Lung microvascular endothelial cell (primary cell): ENCODE measurements at places on chromosomes 12 and 14. TPM values are rescaled to one million over a fixed set of nuclear protein-coding genes. Genes with fewer than 3 reads are reported as not detected.

Gene LARP4
- 29.6 and 40.9 TPM in 2 replicates for total RNA-seq

GRCh38 chr14:42192738-42193653 lies 586.3 kb downstream of the LRFN5 start:
- peak; percentile 7 for DNase-seq

DNA sequence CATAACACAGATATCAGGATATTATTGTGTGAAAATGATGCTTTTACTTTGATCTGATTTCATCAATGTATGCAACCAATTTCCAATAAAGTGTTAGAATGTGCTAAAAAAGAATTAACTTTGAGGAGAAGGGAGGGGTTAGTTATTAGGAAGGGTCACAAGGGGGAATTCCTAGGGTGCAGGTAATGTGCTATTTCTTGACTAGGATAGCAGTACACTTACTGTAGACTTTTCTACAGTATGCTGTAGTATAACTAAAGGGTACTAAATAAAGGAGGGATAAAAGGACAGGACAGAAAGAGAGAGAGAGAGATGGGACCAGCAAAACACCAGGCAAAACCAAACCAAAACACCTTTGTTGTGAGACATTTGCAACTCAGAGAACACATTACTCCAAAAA lies 121.4 kb upstream of the RAP1B start:
- no peak for DNase-seq

DNA sequence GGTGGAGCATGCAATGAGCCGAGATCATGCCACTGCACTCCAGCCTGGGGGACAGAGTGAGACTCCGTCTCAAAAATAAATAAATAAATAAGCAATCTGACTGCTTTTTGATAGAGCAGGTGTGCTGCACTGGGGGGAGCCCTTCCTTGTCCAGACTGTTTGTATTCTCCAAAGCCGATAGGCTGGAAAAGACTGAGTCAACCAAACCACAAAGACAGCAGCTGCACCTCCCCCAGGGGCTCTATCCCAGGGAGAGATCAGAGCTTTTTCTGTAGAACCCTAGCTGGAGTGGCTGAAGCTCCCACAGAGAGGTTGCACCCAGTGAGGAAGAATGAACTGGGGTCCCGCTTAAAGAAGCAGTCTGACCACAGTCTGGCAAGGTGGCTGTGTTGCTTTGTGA lies 45.8 kb upstream of the LALBA start:
- DNase-seq = no peak

DNA sequence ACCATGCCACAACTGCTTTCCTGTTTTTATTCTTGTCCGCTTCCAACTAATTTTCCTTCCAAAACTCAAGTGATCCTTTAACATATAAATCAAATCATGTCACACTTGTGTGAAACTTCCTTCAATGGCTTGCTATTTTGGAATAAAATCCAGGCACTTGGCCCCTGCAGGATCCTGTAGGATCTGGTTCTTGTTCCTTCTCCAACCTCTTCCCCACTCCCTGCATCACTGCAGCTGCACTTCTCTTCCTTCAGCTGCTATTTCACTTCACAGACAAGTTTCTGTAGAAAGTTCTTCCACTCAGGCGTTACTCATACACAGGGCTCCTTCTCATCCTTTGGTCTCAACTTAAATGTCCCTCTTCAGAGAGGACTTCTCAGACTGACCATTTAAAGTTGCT lies 239.7 kb upstream of the BTG1 start:
- no peak for DNase-seq

DNA sequence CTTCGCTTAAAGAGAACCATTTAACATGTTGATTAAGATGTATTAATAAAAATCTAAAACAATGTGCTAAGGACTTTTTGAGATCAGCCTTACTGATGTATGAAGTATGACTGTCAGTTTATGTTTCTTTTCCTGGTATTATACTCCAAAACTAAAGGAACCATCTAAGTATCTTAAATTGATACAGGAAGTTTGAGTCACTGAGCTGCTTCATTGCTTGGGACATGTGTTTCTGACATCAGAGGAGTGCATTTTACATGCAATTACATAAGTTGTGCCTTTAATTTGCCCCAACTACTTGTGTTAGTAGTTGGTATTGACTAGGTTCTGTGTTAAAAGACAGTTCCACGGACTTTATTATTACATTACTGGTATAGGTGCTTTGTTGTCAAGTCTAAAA lies 50.9 kb downstream of the PROX2 start:
- DNase-seq = no peak
